ENCODE measurements at places on chromosomes 13 and 19.

- H3K36me3 ChIP-seq = peaks cover 35% of the 10 kb centered on the region
- peaks cover 58% of the 10 kb centered on the region for H3K4me1 ChIP-seq
- peaks cover 3% of the 10 kb centered on the region for H3K27me3 ChIP-seq
- DNase-seq = no peak
- H3K4me3 ChIP-seq = no peak overlapping the region
These were observed 46.2 kb downstream of the KLF2 start for GRCh38 chr19:16370641-16371391.

GRCh38 chr13:40160618-40161350, 505.3 kb downstream of the COG6 start:
- no peaks in the 10 kb centered on the region for H3K27me3 ChIP-seq
- no peak for DNase-seq
- H3K36me3 ChIP-seq = no peaks in the 10 kb centered on the region
- peaks cover 3% of the 10 kb centered on the region for H3K4me1 ChIP-seq
- H3K4me3 ChIP-seq = no peak overlapping the region

DNA sequence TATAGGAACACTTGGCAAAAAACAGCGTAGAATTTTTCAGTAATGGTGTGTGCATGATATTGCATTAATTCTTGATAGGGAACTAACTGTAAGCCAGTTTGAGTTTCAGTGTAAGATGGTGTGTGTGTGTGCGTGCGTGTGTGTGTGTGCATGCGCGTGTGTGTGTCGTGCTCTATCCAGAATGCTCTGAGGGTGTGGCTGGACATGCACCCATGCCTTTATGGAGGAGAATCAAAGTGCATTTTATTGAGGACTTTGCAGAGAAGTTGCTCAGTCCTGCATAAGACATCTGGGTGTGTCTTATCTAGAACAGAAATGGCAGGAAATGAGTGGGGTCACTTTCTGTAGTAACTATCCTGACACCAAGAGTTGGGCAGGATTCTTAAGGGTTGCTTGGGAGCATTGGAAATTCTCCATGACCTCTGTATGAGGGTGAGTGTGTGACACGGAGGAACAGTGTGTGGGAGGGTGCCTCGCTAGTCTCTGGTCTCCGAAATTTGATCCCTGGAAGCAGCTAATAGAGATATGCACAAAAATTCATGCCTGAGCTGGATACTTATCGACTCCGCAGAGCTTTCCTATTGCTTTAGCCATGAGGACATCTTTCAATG, 252.2 kb downstream of the TSHZ3 start:
- H3K4me1 ChIP-seq = no peaks in the 10 kb centered on the region
- no peak for DNase-seq
- no peak overlapping the region for H3K4me3 ChIP-seq

DNA sequence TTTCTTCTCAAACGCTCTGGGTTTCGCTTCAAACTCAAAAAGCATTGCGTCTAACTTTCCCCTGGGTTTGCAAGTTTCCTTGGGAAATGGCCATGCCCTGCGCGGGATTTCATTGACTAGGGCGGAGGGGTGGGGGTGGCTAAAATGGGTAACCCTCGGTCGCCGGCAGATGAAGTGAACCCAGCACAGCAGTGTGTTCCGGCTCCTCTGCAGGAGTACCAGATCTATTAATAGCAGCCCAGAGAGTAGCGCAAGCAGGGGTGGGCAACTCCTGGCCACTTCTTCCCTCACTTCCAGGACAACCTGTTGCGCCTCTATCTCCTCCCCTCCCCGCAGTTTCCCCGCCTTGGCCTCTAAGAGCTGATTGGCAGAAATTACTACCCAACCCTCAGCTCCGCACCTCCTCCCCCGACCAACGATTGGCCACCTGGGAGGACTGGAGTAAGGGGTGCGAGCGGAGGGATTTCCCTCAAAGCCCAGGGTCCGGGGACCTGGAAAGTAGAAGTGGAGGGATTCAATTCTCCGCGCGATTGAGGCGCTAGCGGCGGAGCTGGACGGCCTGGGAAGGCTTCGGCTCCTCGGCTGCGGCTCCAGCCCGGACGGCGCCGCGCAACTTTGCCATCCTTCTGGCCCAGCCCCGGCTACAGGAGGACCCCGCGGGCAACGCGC, at the start of gene FREM2:
FREM2 (plus strand) TSS at position 501 of the 669 bp plus-strand sequence. CDS start 268 bp downstream, outside the sequence.
- no peak for DNase-seq
- no peak within 1 kb of the TSS for H3K4me3 ChIP-seq
- H3K36me3 ChIP-seq = no peaks in the 10 kb centered on the region
- H3K4me1 ChIP-seq = no peaks in the 10 kb centered on the region

DNA sequence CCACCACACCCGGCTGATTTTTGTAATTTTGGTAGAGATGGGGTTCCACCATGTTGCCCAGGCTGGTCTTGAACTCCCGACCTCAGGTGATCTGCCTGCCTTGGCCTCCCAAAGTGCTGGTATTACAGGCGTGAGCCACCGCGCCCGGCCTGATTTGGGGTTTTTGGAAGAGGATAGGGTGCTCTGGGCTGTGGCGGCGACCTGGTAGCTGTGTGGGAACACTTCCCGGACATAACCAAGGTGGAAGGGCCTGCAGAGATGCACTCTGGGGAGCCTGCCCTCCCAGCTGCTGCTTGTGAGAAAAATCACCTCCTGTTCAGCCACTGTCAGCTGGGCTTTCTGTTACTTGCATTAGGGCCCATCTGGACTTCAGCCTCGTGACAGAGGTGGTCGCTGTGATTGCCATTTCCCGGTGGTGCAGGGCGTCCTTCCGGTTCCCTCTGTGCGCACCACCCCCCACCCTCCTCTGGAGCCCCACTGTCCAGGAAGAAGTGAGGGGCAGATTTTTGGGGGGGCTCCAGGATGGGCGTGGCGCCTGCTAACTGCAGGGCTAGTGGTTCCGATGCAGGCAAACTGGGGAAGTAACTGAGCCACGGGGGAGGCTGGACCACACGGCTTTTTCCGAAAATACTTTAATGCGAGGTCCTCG, 7.5 kb downstream of the IL4I1 start:
- H3K27ac ChIP-seq = no peak overlapping the region
- H3K36me3 ChIP-seq = peaks cover 17% of the 10 kb centered on the region
- no peak overlapping the region for H3K4me3 ChIP-seq
- no peaks in the 10 kb centered on the region for H3K27me3 ChIP-seq

GRCh38 chr19:31804668-31805067, 455.4 kb upstream of the TSHZ3 start:
- no peaks in the 10 kb centered on the region for H3K27me3 ChIP-seq
- no peaks in the 10 kb centered on the region for H3K36me3 ChIP-seq
- H3K27ac ChIP-seq = no peak overlapping the region
- DNase-seq = no peak
- H3K4me3 ChIP-seq = no peak overlapping the region

DNA sequence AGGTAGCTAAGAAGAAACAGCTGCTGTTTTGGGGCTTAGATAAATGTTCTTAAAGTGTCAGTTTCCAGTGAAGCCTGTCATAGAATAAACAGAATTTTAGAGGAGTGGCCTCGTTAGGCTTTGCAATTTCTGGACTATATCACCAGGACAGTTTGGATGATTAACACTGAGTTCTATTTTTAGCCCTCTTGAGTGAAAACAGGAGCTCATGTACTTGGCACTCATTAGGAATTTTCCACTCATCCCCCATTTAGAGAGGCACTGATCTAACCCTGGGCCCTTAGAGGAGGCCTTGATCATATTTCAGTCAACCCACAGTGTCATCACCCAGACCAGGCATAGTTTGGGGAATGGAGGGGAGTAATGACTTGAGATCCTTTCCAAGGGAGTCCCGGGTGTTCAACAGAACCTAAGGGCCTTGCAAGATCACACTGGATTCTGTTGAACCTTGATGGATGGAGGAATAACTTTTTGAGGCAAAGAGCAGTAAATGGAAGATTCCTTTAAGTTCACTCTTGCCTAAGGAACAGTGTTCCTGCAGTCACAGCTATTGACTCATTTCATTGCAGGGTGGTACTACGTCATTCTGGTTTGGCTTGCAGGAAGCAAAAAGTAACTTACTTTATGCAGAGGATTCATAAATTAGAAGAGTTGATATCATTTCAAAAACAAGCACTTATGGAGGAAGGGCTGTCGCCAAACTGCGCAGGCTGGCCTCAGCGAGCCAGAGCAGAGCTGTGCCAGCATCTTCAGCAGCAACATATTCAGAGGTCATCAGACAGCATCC, 160.2 kb downstream of the SLC7A1 start:
- no peak overlapping the region for H3K4me3 ChIP-seq
- no peaks in the 10 kb centered on the region for H3K4me1 ChIP-seq
- no peak for DNase-seq

DNA sequence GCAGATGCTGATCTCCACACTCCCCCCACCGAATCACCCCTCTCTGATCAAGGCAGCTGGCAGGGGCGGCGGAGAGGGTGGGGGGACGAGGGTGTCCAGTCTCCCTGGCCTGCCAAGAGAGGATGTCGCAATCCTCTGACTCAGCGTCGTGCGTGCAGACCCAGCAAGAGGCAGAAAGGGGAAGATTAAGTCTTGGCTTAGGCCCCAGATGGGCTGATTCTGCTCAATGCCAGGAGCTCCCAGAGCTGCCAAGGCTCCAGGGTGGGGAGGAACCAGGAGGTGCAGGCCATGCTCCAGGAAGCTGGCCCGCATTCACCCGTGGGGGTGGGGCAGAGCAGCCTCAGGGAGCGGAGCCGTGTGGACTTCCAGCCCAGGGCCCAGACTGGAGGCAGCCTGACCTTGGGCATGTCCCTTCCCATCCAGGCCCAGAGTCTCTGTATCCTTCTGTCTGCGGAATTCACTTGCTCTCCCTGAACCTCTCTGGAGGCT, 6.6 kb upstream of the BCL3 start:
- H3K4me3 ChIP-seq = no peak overlapping the region
- H3K27me3 ChIP-seq = peaks cover 4% of the 10 kb centered on the region

DNA sequence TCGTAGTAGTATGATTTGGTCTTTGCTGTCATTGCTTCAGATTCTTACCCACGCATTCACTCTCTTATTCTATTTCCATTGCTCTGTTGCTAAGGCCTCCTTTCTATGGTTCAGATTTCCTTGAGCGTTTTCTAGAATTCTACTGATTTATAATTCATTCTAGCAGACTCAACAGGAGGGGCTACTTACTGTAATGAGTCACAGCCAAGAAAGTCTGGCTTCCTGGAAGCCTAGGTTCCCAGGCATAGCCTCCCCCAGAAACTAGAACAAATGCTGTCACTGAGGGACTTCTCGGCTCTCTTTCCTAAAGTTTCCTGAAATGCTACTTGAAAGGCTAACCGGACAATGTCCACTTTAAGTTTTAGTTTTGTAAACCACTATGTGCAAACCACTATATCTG, 47.7 kb upstream of the SPATA13 start:
- no peak for DNase-seq
- H3K4me3 ChIP-seq = no peak overlapping the region
- peaks cover 11% of the 10 kb centered on the region for H3K4me1 ChIP-seq
- no peaks in the 10 kb centered on the region for H3K36me3 ChIP-seq

- no peak overlapping the region for H3K27ac ChIP-seq
- H3K27me3 ChIP-seq = no peaks in the 10 kb centered on the region
- peaks cover 14% of the 10 kb centered on the region for H3K4me1 ChIP-seq
- H3K36me3 ChIP-seq = peaks cover 3% of the 10 kb centered on the region
- no peak overlapping the region for H3K4me3 ChIP-seq
These were observed 43.5 kb upstream of the NPAS1 start for GRCh38 chr19:46975925-46976782.

DNA sequence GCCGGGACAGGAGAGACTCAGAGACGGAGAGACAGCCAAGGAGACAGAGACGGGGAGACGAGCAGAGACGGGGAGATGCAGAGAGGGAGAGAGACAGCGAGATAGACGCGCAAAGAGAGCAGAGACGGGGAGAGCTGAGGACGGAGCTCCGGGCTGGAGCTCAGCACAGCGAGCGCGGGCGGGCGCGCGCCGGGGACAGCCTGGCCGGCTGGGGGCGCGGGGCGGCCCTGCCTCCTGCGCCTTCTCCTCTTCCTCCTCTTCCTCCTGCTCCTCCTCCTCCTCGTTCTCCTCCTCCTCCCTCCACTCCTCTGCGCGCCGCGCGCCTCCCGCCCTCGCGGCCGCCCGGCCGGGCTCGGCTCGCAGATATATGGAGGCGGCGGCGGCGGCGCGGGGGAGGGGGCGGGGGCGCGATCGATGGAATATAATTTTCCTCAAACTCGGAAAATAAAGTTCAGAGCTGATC, at the start of gene ERFL:
ERFL (minus strand) TSS at position 229 of the 463 bp plus-strand sequence. CDS start 15,530 bp downstream, outside the sequence.
- H3K36me3 ChIP-seq = peaks cover 4% of the 10 kb centered on the region
- peak within 1 kb of the TSS; percentile 81 for H3K4me3 ChIP-seq
- peak; percentile 37 for DNase-seq
- peak within 1 kb of the TSS; percentile 57 for H3K27ac ChIP-seq
- H3K27me3 ChIP-seq = peaks cover 22% of the 10 kb centered on the region

Data from T-helper 2 cell treated with Interferon-gamma antibody and Interleukin-4, amounts not matched to agents 5 μg/mL and 100 μg/mL, for 36 hours (primary cell).